ENCODE measurements at places on chromosomes 2 and 18. TPM values are rescaled to one million over a fixed set of nuclear protein-coding genes. Genes with fewer than 3 reads are reported as not detected.

HOXD1 gene
- 0.15 TPM for polyA plus RNA-seq

ZRANB3 gene
- polyA plus RNA-seq, result 0.66 TPM

UGT1A4 gene
- not detected for polyA plus RNA-seq

TEX44 gene
- not detected for polyA plus RNA-seq

MALT1 gene
- polyA plus RNA-seq, result 4.4 TPM

COPS7B gene
- 15.9 TPM for polyA plus RNA-seq

SLC19A3 gene
- polyA plus RNA-seq, result 0.81 TPM

CCDC74A gene
- polyA plus RNA-seq, result 1.6 TPM
